Aorta (tissue), 5 donors: ENCODE measurements at places on chromosomes 6 and 20. TPM values are rescaled to one million over a fixed set of nuclear protein-coding genes. Genes with fewer than 3 reads are reported as not detected.

DNA sequence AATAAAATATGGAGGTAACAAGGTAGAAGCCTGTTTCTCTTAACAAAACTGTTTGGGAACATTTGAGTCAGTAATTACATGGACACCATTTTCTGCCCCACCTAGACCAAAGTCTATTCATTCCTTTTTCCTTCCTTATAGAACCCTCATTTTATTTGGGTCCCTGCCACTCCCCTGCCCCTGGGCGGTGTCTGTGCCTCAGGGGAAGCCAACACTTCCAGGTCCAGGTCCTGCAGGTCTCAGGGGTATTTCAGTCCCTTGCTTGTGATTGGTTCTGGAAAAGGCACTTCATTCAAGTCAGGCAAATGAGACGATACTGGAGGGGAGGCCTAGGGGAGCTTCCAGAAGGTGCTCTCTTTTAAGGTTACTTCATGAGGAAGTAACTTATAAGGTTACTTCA lies 42.3 kb downstream of the SLC35D3 start:
- DNase-seq: no peak

DNA sequence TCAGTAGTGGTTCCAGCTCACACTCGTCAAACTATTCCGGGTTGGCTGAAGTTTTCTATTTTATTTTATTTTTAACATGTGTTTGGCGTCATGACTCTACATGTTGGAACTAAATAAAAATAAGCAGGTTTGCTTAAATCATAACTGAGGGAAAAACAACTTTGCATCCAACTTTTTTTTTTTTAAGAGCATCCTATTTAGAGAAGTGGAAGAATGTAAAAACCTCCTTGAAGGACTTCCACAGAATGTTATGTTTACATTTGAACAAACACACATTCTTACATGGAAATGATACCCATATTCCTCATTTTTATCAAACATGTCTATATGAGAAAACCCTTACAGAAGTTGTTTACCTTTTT lies 659 bp downstream of the PRDM1 start:
- DNase-seq: no peak

DNA sequence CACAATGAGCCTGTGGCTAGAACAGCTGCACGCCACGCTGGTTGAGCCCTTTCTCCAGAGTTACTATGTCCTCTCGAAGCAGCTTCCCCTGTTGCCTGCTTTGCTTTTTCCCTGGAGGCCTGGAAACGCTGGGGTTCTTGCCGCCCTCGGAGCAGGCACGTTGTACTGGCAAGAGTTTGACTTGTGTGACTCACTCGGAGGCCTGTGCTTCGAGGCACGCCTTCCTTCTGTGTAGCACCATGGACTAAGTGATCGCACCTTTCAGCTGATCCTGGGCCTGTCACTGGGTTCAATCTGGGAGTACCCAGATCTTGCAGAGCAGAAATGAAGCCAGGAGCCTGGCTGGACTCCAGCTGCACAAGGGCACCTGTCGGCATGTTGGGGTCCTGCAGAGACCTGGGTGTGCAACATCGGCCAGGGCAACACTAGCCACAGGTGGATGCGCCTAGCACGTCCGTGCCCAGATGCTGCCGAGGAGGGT lies 5.2 kb downstream of the INSM1 start:
- DNase-seq: no peak

The SASH1 gene
- total RNA-seq: 120 TPM
